ENCODE measurements at places on chromosomes 6 and 20. TPM values are rescaled to one million over a fixed set of nuclear protein-coding genes. Genes with fewer than 3 reads are reported as not detected.

HTR1E gene
- total RNA-seq: not detected

SLC26A8 gene
- 3.2 TPM for total RNA-seq

LGSN gene
- 0.25 TPM for total RNA-seq

SLC17A3 gene
- total RNA-seq: not detected

MED20 gene
- 13.3 TPM for total RNA-seq
